Occipital lobe (tissue), 3 donors: ENCODE measurements at places on chromosomes 3 and 15. TPM values are rescaled to one million over a fixed set of nuclear protein-coding genes. Genes with fewer than 3 reads are reported as not detected.

C15orf62 gene
- total RNA-seq, result not detected

FILIP1L gene
- total RNA-seq, result 1.2 TPM

PBRM1 gene
- total RNA-seq, result 203 TPM

CCNB2 gene
- 4.4 TPM for total RNA-seq

TMCC1 gene
- total RNA-seq, result 91.6 TPM

UROC1 gene
- not detected for total RNA-seq

DNA sequence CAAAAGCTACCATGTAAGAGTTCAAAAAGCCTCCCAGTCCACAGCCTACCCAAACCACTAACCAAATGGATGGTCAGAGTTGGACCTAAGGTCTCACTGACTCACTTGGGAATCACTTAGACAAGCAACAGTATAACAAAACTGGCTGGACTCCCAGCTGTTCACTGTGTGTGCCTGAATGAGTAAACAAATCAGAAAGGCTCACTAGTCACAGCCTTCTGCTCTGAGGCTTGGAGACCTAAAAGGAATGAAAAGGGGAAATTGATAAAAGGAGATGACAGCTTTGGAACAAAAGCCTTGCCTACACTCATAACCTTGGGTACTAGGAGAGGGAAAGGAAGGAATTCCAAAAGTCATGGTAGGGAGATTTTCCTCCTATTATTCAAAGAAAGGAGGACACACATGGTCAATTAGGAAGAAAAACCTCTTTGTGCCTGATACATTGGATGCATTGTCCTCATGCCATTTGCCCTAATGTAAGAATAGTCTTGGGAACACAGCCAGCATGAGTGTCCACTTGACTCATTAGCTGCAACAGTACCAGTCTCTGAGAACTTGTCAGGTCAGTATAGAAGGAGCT lies 92.3 kb downstream of the FRMD5 start:
- DNase-seq, result peak; percentile 57

- peak; percentile 88 for DNase-seq
Measured at GRCh38 chr3:48446425-48447193, at the start of gene ATRIP. Gene ATRIP, plus strand, starts transcription at chr3:48446737. Its CDS starts 109 bp downstream, at chr3:48446846.

DNA sequence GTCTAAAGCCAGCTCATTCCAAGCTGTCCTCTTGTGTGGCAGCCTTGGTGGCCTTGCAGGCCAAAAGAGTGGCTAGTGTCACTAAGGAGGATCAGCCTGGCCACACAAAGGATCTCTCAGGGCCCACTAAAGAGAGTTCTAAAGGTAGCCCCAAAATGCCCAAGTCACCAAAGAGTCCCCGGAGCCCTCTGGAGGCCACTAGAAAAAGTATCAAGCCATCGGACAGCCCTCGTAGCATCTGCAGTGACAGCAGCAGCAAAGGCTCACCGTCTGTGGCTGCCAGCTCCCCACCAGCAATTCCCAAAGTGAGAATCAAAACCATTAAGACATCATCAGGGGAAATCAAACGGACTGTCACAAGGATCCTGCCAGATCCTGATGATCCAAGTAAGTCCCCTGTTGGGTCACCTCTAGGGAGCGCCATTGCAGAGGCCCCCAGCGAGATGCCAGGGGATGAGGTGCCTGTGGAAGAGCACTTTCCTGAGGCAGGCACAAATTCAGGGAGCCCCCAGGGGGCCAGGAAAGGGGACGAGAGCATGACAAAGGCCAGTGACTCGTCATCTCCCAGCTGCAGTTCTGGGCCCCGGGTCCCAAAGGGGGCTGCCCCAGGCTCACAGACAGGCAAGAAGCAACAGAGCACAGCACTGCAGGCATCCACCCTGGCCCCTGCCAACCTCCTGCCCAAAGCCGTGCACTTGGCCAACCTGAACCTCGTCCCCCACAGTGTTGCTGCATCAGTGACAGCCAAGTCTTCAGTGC lies 33.5 kb upstream of the ALPK3 start:
- DNase-seq, result no peak

DNA sequence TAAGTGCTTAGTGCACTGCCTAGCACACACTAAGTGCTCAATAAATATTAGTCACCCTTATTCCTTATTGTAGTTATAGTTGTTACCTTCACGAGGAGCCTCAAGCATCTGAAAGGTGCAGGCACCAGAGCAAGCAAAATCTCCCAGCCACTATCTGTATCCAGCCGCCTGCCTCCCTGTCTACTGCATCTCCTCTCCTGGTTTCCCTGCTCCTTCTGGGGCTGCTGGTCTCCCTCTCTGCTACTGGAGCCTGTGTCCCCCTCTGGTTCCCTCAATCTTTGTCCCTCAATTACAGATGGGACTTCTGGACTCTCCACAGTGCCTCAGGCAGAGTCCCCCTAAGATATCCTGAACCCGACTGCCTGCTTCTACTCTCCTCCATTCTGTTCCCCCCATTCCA lies 18.8 kb downstream of the MYL3 start:
- no peak for DNase-seq

GRCh38 chr15:57248074-57248473 lies 128.2 kb upstream of the CGNL1 start:
- DNase-seq, result no peak

- DNase-seq, result no peak
Measured at GRCh38 chr15:70382009-70382749, 284.5 kb upstream of the TLE3 start.

- no peak for DNase-seq
Measured at GRCh38 chr3:149621218-149622005, 36.4 kb downstream of the WWTR1 start.
